ENCODE measurements at places on chromosomes 2 and 18. TPM values are rescaled to one million over a fixed set of nuclear protein-coding genes. Genes with fewer than 3 reads are reported as not detected.

- no peak for DNase-seq
Observed at GRCh38 chr2:14074691-14075090, 557.8 kb upstream of the LRATD1 start.

DNA sequence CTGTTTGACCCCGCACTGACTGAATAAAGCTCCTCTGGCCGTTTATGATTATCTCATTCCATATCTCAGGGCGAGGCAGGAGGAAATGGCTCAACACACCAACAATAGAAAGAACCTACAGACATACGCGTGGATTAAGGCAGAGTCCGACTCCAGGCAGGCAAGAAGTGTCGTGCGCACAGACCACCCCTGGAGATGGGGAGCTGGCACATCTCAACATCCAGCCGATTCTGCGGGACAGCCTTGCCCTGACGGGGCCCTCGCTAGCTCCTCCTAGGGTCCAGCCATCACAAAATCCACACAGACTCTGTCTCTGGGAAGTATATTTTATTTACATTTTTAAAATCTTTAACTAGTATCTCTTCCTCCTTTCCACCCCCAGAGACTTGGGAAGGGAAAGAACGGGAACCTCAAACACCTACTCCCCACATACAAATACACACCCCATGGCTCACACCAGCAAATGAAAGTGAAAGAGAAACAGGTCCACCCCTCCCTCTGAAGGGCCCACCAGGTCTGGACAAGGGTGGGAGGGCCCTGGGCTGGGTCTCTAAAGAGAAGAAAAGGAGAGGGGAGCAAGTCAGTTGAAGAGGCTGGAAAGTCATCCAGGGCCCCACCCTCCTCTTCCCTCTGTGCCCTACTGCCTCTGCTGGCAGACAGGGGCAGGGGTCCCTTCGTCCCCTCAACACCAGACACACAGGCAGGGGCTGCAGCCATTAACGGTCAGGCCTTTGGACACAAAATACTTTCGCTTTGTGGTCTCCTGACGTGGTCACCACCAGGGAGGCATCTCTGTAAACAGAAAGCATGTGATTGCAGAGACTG is 3.2 kb downstream of the GPBAR1 start:
- no peak for DNase-seq

GRCh38 chr18:63253428-63254372 is 65.9 kb downstream of the BCL2 start:
- DNase-seq: no peak

GRCh38 chr2:108454440-108454839 is 5.4 kb downstream of the GCC2 start:
- DNase-seq: no peak

The TMEM87B gene
- total RNA-seq: 15.4 TPM
